ENCODE measurements at places on chromosomes 11 and 22.
A peak's percentile ranks its signal among the peaks of the same experiment; 100 is the strongest.

DNA sequence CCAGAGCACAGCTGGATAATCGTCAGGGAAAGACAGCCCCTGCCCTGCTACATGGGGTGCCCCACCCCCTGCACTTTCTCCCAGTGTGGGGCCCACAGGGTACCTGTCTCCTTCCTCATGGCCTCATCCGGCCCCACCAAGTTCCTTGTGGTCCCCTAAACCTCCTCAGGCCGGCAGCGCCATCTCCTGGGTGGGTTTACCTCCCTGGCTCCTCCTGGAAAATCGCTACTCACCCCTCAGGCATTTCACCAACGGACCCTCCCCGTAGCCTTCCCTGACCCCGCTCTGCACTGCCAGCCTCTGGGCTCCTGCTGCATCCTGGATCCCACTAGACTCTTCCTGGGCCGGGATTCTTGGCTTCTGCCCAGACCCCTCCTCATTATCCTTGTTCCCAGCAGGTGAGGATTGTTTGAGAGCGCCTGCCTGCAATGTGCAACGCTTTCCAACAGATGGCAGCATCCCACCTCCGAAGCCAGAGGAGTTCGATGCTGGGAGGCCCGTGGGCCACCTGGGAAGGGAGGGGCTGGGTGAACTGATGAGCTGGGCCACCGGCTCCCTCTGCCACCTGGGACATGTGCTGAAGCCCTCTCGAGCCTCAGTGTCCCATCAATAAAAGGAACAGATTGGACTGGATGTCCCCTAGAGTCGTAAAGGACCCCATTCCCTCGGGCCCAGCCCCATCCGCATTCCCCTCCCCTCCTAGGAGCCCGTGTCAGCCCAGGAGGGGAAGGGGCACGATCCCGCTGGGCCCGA is 44.2 kb upstream of the TTLL12 start:
- peak; percentile 96 for DNase-seq

DNA sequence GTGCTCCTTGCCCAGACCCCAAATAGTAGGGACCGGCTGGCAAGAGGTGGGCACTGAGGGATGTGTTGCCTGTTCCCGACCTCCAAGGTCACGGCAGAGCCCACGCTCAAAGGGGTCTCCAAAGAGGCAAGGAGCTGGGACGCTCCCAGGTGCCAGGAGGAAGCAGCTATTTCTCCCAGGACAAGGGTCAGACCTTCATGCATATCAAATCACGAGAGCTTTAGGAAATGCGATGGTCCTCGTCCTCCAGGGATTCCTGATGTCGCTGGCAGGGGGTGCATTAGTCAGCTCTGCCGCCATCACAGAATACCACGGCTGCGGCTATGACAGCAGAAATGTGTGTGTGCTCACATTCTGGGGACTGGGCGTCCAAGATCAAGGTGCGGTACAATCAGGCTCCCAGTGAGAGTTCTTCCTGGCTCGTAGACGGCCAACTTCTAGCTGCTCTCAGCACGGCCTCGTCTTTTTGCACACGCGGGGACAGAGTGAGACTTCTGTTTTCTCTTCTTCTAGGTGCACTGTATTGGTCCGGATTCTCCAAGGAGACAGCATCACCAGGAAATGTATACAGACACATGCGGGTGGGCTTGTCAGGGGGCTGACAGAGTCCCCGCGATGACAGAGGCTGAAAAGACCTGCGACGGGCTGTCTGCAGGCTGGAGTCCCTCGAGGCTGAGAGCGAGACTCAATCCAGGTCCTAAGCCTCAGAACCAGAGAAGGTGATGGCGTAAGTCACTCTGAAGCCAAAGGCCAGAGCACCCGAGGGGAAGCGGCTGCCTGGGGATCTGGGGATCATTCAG is 81.6 kb downstream of the SHANK2 start:
- peak; percentile 51 for DNase-seq

- peak; percentile 93 for DNase-seq
Observed at GRCh38 chr11:62337303-62338181, at the start of gene ASRGL1. ASRGL1 (plus strand) TSS chr11:62337448; CDS start chr11:62337978, 530 bp downstream.

DNA sequence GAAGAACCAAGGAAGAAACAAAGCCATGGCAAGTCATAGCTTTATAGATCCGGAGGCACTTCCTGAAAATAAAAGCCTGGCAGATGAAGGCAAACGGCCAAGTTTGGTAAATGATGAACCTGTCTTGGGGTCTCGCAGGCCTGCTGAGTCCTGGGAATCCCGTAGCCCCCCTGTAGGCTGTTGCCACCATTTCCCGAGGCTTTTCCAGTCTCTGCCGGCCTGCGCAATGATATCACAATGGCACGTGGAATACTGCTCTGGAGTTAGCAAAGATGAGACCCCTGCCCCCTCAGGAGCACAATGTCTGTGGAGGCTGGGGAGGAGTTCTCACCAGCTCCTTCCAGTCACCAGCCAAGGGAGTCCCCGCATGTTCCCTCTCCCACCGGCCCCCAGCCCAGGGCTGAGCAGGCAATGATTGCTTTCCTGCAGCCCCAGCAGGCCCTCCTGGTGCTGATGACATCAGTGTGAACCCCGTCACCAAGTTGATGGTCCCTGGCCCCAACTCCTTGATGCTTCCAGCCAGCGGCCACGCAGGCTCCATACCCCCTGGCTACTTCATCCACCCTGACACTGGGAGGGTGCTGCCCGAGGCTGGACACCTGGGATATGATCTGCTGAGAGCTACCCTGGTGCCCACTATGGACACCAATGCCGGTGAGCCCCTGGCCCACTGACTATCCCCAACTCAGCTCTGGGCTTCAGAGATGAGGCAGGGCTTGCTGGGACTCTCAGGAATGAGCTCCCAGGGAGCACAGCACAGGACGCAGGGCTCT is 55.9 kb downstream of the BTG4 start:
- peak; percentile 10 for DNase-seq

DNA sequence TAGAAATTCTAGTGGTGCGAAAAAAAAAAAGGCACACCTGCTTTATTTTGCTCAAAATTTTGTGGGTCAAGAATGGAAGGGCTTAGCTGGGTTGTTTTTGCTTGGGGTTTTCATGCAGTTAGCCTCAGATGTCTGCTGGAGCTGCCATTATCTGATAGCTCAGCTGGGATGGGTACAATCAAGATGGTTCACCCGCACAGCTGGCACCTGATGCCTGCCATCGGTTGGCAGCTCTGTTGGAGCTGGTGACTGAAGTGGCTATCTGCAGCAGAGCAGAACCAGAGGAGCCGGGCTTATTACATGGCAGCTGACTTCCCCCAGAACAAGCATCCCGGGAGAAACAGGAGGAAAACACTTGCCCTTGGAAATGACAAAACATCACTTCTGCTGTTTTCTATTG is 12.1 kb upstream of the ELFN2 start:
- no peak for DNase-seq

DNA sequence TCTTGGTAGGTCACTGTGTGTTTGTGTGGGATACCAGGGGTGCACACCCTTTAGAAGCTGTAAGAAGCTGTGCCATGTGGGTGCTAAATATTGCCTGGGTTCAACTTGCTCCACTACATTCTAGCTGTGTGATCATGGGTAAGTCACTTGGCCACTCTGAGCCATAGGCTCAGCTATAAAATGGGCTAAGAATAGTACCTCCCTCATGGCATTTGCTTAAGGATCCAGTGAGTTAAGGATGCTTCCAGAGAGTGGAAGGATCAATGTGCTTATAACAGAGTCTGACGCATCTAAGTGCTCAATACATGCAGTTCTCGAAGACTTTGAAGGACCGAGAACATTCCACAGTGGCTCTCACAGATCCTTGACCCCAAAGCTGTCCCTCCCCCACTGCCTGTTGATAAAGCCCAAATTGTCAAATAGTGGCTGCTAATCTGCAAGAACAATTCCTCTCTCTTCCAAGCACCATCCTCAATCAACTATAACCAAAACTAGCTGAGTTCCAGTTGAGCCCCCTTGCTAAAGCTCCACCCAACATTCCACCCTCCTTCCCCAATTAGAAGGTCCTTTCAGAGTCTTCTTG is 13.2 kb upstream of the TMPRSS6 start:
- DNase-seq, result no peak

DNA sequence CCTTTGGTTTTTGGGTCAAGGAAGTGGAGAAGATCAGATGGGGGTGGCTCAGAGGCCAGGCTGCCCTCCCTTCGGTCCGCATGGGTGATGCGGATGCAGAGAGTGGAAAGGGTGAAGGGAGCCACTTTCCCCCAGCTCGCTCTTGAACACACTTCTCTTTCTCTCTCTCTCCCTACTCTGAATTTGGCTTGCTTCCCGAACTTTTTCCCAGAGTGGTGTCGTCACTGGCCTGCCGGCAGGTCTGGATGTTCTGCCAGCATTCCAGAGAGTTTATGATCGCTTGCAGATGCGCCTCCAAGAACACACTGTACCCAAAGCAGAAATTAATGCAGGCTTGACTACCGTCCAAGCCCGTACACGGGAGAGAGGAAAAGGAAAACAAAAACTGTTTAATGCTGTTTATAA is 103.2 kb downstream of the ZBTB16 start:
- no peak for DNase-seq

DNA sequence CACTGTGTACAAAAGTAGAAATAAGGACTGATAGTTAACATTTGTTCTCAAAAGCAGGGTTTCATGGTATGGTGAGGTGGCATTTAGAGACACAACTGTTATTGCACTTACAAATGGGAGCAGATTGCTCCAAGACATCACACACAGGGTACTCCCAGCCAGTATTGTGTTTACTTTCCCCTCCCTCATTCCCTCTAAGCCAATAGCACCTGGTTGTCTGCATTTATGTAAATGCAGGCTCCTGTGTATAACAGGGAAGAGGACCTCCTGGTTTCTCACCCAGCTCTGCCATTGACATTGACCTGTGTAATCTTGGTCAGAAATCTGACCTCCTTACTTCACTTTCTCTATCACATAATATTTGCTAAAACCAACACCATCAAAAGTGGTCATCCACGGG is 154.4 kb downstream of the NAV2 start:
- peak; percentile 45 for DNase-seq

DNA sequence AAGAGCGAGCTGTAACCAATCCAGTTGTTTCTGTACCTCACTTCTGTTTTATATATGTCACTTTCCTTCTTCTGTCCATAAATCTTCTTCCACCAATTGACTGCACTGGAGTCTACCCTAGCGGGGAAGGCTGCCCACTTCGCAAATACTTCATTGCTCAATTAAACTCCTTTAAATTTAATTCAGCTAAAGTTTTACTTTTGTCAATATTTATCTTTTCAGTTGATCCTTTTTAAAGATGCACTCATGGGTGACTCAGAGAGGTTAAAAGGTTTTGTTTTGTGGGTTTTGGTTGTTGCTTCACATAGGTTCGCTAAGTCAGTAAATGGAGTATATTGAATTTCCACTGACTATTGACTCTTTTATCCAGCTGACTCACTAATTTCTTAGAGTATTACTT is 597.2 kb downstream of the DLG2 start:
- DNase-seq, result no peak

- no peak for DNase-seq
Observed at GRCh38 chr22:40553014-40553554, 83.4 kb downstream of the MRTFA start.

DNA sequence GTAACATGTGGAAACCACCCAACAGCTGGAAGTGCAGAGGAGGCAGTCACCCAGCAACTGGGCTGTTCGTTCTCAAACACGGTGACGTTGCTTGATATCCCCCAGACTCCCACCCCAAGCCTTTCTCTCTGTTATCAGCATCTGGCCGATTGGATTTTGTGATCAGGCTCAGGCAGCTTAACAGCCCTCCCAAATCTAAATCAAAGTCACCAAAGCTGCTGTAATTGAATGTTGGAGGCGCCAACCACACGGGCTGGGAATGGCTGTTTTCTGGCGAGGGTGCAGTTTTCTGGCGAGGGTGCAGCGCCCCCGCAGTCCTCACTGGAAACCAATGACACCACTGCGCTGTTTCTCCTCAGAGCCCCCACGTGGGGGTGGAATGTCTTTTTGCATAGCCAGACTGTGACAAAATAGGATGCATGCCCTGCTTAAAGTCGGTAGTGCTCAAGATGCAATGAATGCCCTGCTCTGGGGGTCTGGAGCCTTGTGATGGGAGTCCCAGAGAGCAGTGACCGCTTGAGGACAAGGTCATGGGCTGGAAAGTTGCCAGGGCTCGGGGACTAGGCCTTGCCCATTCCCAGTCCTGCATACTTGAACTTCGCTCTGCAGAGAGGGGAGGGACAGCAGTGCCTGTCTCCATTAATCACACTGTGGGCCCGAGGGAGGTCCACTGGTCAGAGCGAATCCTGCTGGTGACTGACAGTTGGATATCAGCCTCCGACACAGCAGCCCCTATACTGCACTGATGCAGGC is 105.3 kb downstream of the MORC2 start:
- DNase-seq, result peak; percentile 84

DNA sequence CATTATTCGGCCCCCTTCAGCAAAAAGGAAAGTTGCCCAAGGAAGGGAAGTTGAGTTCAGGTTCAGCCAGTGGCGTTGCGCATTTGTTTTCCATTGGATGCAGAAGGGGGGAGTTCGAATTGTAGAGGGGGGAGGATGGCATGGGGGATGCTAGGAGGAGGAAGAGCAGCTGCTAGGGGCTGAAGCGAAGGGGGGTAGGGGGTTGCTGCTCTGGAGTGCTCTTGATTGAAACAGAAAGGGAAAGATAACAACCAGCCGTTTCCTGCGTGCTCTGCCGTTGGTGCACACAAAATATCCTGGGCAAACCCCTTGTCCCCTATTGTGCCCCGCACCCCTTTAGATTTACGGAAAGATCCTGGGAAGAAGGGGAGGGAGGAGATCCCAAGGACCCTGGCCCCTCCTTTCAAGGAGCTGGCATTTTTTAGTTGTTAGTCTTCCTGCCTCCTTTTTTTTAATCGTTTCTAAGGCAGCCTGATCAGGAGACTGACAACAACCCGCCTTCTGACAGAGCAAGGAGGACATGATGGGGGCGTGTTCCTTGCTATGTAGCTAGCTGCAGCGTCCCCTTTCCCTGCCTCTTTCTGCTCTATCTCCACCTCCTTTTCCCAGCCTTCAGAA is 2.1 kb downstream of the KMT2A start:
- DNase-seq, result peak; percentile 48

DNA sequence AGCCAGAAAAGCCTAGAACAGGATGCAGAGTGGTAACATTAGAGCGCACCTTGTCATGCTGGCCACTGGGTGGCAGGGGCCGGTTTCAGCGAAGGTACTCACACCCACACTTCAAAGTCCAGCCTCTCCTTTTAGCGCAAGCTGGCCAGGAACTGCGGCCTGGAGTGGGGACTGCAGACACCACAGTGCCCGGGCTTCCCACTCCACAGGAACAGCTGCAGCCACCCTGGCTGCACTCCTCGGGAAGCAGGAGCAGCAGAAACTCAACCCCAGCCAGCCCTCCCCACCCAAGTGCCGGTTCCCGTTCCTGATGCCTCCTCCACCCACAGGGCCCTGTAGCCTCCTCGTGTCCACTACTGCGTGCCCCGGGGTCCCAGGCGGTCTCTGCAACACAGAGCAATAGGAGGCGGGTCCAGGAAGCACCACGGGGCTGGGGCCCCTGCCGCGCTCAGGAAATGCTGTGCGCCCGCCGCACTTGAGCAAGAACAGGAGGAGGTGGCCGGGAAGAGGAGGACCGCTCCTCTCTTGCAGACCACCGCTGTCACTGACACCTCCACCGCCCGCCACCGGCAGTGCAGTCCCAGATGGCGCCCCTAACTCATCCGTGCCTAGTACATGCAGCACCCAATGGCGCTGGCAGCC is 2.2 kb downstream of the RFPL2 start:
- peak; percentile 79 for DNase-seq

GRCh38 chr11:131748151-131749050 is 378.0 kb downstream of the NTM start:
- peak; percentile 63 for DNase-seq

GRCh38 chr11:69909561-69910518 is 90.6 kb upstream of the FGF3 start:
- peak; percentile 93 for DNase-seq

- DNase-seq, result no peak
Observed at GRCh38 chr11:95152876-95153856, 63.5 kb downstream of the ENDOD1 start.

Measured in H7 (cell line).